ENCODE measurements at places on chromosomes 16 and 17.

GRCh38 chr16:84687715-84688114 lies 12.1 kb upstream of the USP10 start:
- no peak for DNase-seq

DNA sequence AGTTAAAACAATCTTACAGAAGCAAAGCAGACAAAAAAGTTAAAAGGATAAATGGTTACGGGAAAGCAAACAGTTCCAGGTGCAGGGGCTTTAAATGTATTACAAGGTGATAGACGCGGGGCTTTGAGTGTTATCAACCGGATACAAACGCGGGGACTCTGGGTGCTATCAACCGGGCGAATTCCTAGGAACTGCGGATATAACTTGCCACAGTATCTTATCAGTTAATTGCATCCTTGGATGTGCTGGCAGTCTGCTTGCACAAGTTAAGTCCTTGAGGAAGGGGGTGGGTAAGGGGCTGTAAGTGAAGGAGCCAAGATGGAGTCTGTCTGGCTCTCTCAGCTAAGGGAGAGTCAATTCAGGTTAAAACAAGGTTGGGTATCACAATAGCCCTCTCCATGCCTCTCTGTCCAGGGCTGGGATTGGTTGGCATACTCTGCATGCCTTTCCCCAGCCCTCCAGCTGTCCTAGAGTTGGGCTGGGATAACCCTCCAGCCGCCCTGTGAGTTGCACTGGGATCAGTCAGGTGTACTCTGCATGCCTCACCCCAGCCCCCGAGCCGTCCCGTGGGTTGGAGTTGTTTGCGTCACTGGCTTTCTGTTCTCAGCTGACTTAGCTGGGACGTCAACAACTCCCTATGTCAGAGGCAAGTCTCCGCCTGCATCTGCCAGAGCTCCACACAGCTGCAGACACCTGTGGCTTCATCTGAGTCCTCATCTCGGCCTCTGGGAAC lies 40.9 kb downstream of the TMEM235 start:
- DNase-seq, result peak; percentile 55

DNA sequence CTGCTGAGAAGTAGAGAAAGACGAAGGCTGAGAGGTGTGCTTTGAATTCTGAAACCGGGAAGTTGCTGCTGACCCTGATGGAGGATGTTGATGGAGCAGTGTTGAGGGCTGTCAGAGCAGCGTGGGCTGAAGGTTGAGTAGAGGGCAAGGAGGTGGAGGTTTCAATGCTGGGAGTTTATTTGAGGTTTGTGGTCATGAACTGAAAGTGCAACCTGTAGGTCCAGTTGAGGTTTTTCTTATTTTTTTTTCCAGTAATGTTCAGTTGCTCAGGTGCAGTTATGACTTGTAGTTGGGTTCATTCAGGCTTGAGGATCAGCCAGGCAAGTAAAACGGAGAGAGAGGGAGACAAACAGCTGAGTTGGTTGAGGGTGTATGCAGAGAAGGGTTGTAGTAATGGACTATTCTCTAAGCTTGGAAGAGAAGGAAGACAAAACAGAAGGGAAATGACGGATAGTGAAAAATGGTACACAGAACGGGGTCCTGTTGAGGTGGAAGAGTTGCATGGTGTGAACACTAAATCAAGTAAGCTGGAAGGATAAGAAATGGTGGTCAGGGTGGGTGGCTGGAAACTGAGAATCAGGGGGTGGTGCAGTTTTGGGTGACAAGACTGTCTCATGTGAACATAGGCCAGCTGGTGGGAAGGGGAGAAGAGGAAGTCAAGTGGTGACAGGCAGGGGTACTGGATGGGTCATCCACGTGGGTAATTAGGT lies 8.7 kb upstream of the UBE2G1 start:
- peak; percentile 21 for DNase-seq

DNA sequence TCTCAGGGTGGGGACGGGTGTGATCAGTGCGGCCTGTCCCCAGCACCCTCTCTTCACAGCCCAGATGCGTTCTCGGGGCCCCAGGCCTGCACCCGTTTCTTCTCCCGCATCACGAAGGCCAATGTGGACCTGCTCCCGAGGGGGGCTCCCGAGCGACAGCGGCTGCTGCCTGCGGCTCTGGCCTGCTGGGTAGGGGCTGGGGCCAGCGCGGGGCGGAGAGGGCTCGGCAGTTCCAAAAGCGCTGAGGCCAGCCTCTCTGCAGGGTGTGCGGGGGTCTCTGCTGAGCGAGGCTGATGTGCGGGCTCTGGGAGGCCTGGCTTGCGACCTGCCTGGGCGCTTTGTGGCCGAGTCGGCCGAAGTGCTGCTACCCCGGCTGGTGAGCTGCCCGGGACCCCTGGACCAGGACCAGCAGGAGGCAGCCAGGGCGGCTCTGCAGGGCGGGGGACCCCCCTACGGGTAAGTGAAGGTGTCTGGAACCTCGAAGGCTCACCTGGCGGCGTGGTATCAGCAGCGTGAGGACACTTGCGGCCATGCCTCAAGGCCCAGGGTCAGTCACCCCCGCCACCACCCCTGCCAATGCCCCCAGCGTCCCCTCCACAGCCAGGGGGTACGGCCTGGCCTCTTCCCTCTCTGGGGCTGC lies 4.4 kb downstream of the MSLN start:
- DNase-seq, result no peak

Data from activated CD8-positive, alpha-beta memory T cell treated with anti-CD3 and anti-CD28 coated beads, Interleukin-2, amount 50 U/mL, for 4 hours (primary cell).